Stimulated activated CD8-positive, alpha-beta memory T cell treated with anti-CD3 and anti-CD28 coated beads, Interleukin-4, amount 100 ng/mL, for 1 hour (primary cell): ENCODE measurements at places on chromosomes 5 and 9.

DNA sequence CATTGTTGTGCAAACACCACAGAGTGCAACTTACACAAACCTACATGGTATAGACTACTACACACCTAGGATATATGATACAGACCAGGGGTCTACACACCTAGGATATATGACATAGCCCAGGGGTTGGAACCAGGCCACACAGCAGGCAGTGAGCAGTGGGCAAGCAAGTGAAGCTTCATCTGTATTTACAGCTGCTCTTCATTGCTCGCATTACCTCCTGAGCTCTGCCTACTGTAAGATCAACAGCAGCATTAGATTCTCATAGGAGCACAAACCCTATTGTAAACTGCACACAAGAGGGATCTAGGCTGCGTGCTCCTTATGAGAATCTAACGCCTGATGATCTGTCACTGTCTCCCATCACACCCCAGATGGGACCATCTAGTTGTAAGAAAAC, 56.6 kb downstream of the AP3B1 start:
- no peak for DNase-seq

DNA sequence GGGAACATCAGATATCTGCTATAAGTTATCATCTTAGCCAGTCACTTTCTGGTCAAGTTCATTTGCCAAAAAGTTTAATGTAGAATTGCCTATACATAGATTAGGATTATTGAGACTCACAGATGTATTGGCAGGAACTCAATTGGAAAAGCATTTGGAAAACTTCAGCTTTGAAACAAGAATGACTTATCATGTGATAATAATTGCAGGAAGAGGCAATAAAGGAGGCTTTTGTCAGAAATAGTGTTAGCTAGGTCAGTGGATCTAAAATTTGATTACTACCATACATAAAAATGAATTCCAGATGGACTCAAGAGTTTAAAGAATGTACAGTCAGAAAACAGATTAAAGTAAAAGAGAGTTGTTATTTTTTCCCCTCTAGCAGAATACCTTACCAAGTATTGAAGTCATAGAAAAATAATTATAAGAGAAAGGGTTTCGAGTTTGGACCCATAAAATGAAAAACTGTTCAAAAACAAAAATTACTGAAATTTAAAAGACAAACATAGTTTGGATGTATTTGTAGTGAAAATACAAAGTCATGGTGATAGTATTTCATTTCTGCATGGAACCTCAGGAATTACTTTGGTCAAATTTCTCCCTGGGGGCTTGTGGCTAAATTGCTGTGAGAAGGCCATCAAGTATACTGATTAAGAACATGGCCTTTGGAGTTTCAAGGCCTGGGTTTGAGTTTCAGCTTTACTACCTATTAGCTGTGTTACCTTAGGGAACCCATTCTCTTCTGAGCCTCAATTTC, 159.9 kb downstream of the TMEM38B start:
- DNase-seq, result no peak

DNA sequence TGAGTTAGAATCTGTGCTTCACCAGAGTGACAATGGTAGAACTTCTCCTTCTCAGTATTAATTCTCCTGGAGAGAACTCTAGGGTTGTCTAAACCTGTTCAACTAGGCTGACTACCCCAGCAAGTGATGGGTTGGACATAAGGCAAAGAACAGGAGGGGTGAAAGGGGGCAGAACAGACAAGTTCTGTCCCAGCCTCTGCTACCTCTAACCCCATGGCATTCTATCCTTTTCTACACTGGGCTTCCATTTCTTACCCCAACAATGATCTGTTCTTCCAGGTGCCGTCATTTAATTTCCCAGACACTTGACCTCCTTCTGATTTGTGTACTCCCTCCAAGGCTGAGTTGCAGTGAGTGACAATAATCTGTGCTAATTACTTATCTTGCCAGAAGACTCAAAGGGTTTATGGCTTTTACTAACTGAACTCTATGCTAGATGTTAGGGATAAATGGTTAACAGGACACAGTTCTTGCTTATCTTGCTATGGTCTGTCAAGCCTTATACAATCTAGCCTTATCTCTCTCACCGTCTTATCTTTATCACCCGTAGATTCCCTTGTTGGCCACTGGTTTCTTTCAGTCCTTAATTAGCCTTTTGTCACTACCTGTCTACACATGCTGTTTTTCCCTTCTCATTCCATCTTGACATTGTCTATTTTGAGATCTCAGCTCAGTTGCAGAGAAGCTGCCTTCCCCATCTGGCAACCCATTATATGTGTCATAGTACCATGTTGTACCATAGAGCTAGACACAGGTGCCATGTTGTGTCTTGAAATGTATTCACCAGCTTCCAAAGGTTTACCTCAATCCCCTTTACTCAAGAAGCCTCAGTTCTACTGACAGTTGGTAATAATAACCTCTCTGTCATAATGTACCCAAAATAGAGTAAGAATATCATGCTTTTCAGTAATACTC, 10.0 kb upstream of the MATR3 start:
- no peak for DNase-seq

- no peak for DNase-seq
Observed at GRCh38 chr5:40238066-40238745, 441.5 kb upstream of the PTGER4 start.

DNA sequence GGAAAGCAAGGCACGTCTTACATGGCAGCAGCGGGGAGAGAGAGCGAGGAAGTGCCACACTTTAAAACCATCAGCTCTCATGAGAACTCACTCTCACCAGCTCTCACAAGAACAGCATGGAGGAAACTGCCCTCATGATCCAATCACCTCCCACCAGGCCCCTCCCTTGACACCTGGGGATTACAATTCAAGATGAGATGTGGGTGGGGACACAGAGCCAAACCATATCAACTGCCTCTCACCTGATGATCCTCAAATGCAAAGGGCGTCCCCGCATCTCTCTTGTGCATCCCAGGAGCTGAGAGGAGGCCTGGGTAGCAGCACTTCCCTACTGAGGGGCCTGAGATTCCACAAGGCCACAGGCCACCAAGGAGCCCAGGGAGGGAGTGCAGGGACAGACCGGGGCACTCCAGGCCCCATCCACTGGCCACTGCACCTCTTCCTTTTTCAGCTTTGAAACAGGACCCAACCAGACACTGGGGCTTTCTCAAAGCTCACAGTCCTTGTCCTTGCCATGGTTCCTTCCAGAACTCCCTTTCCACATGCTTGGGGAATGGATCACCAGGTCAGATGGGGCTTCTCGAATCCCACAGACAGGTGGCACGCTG, 54.5 kb upstream of the IL17B start:
- no peak for DNase-seq

DNA sequence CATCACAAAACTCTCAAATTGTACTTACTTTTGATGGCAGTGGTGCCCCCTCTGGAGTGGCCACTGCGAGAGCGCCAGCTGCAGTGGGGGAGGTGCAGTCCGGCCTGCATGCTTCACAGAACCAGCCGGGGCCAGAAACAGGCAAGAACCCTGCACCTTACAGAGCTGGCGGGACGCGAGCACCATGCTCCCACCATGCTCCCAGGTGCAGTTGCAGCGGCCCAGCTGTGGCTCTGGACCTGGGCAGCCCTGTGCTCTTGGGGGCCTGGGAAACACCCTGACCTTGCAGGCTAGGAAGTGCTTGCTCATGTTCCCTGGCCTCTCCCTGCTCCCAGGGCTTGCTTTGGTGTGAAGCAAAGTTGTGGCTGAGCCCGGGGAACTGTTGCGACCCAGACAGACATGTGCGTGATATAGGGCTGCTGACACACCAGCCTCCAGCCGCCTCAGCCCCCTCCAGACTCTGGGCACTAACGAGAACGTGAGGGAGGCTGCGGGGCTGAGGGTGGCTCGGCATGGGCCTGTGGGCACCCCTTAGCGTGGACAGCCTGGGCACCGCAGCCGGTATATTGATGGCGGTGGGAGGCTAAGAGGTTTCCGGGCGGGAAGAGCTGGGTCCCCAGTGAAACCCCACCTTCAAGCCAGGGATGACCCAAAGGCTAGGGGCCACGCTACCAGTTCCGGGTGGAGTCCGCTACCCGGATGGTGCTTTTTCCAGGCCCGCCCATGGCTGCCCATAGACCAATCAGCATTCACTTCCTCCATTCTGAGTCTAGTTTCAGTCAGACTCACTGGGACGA, 1809.9 kb upstream of the ACO1 start:
- DNase-seq, result no peak

- no peak for DNase-seq
Observed at GRCh38 chr5:2366816-2367215, 384.7 kb downstream of the IRX2 start.

- no peak for DNase-seq
Observed at GRCh38 chr5:78600687-78601414, 47.7 kb downstream of the LHFPL2 start.

- no peak for DNase-seq
Observed at GRCh38 chr5:19978476-19978875, 9.5 kb downstream of the CDH18 start.

- peak; percentile 18 for DNase-seq
Observed at GRCh38 chr5:65102976-65103711, 334.4 kb downstream of the CWC27 start.

GRCh38 chr5:74037321-74037720, 411.3 kb downstream of the ARHGEF28 start:
- no peak for DNase-seq

- DNase-seq, result no peak
Observed at GRCh38 chr5:59609501-59610265, 283.8 kb downstream of the PDE4D start.

GRCh38 chr9:128554155-128554862, 1.9 kb downstream of the SPTAN1 start:
- DNase-seq, result no peak

DNA sequence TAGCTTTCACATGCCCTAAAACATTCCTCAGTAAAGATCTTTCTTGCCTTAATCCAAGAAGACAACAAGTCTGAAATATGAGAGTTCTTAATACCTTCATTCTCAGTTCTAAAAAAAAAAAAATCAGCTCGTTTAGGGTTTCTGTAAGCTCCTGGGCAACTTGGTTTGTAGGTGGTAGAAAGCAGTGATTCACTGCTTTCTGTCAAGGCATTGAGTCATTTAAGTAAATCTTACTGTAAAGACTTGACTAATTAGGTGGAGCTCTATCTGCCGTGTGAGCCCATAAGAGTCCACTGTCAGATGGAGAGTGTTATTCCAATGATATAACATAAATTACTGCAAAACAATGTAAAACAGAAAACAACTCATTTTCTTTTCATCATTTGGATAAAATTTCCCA, 56.1 kb upstream of the MAST4 start:
- DNase-seq, result no peak

- no peak for DNase-seq
Observed at GRCh38 chr5:157571357-157571827, 4.2 kb downstream of the ADAM19 start.

DNA sequence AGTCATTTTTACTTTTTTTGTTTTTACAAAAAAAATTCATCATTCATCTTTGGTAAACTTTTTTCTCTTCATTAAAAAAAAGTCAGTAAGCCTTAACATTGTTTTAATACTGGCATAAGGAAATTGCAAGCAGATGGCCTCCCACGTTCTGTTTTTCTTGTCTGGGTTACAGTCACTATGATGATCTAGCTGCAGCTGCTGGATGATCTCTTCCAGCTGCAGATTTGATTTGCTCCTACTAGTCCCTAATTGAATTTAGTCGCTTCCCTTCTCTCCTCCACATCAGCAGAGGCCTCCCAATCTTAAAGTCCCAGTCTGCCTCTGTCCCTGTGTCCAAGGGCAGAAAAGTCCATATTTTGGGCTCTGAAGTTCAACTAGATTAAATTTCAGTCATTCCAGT, 106.8 kb upstream of the PTGER4 start:
- no peak for DNase-seq

GRCh38 chr5:146040527-146040926, 64.8 kb downstream of the PLAC8L1 start:
- DNase-seq, result no peak

- DNase-seq, result no peak
Observed at GRCh38 chr5:157459715-157460599, at the start of gene NIPAL4. TSS of gene NIPAL4 (plus strand) at chr5:157460213. CDS start at chr5:157460321, 108 bp downstream.

DNA sequence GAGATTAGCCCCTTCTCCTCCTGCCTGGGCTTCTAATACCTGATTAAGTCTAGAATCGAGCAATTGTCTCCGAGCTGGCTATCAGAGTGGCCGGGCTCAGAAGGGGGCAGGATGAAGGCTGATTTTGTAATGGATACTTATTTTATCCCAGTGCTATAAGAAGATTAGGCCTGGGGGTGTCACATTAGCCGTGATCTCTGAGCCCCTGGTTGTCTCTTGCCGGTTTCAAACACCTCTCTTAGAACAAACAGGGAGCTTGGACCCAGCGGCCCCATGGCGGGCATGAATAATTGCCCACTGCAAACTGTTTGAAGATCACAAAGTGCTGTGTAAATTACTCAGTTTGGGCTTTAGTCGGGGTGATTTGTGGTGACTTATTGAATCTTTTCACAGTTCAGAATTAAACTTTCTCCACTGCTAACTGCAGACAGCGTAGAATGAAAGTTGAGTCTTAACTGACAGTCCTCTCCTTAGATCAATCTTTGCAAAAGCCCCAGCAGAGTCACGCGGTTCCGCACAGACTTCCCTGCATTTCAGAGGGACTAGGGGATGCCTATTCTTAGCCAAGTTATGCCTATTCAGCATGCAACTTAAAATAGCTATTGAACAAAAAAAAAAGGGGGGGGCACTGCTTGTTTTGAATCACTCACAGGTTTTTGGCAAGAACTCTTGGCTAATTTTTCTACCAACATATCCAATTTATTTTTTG, 200.6 kb upstream of the IRX1 start:
- no peak for DNase-seq

GRCh38 chr9:30800421-30800820, 1584.0 kb upstream of the ACO1 start:
- DNase-seq, result no peak

DNA sequence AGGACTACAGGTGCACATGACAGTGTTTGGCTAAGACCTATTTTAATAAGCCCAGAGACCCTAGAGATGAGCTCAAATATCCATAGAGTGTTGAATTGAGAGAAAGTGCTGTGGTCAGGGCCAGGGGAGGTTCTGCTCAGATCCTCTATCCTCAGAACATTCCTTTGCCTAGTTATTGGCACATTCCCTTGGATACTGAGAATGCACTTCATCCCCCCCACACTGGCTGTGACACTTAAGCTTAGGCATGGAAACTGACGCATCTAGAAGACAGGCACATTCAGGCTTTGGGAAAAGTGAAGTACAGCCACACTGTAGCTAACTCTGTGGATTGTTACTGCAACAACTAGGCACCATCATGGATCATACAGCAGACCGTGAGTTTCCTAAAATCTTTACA, 27.1 kb upstream of the RASGRF2 start:
- DNase-seq, result no peak
